ENCODE measurements at places on chromosomes 5 and 9.

GRCh38 chr5:10018201-10019069 is 231.3 kb downstream of the ATPSCKMT start:
- DNase-seq = no peak

- DNase-seq = no peak
These were observed 206.3 kb downstream of the EFNA5 start for GRCh38 chr5:107464416-107464815.

DNA sequence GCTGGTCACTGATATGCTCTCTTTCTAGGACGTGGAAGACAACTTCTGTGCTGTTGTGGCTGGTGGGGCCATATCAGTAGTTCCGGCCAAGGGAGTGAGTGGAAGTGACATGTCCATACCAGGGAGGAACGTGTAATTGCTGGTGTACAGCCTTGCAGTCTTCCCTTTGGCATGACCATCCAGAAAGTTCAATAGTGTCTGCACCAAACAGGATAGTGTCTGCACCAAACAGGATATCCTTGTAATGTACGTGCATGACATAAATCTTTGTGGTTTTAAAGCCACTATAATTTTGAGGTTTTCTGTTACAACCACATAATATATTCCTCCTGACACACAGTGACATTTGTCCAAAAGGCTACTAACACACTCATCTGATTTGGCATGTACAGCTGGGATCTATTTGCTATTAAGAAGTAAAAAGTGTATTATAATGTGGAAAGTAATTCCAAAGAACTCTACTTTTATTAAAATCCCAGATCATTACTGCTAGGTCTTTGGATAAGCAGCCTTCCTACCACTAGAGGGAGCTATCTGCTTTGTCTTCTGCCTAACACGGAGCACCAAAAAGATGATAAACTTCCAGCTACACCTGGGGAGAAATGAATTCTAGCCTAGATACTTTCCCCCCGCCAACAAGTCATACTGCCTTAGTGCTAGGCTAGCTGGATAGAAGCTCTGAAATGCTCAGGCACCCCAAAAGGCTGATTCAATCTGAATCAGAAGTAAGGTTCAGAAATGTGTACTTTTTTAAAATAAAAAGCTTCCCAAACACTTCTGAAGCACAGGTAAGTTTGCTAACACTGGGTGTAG is 52.7 kb downstream of the RNF145 start:
- DNase-seq = peak; percentile 66

GRCh38 chr5:169691471-169691870 is 54.4 kb downstream of the DOCK2 start:
- DNase-seq = no peak

DNA sequence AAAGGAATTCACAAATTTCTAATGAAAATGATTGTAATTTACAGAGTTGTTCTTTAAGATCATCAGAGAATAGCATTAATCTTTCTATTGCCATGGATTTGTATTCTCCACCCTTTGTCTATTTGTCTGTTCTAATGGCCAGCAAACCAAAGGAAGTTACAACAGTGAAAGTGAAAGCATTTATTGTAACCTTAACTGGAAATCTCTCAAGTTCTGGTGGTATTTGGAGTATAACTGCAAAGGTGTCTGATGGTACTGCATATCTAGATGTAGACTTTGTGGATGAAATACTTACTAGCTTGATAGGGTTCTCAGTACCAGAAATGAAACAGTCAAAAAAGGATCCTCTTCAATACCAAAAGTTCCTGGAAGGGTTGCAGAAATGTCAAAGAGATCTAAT is 21.7 kb downstream of the RMI1 start:
- DNase-seq = no peak

- no peak for DNase-seq
These were observed 282.9 kb upstream of the ATP10B start for GRCh38 chr5:161134956-161135355.

DNA sequence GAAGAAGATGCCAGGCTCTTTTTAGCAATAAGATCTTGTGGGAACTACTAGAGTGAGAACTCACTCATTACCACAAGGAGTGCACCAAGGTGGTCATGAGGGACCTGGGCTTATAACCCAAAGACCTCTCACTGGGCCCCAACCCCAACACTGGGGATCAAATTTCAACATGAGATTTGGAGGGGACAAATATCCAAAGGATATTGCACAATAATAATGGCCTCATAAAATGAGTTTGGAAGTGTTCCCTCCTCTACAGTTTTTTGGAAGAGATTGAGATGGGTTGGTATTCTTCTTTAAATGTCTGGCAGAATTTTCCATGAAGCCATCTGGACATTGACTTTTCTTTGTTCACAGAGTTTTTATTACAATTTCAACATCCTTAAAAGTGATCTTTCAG is 38.0 kb upstream of the FAM120A start:
- no peak for DNase-seq

DNA sequence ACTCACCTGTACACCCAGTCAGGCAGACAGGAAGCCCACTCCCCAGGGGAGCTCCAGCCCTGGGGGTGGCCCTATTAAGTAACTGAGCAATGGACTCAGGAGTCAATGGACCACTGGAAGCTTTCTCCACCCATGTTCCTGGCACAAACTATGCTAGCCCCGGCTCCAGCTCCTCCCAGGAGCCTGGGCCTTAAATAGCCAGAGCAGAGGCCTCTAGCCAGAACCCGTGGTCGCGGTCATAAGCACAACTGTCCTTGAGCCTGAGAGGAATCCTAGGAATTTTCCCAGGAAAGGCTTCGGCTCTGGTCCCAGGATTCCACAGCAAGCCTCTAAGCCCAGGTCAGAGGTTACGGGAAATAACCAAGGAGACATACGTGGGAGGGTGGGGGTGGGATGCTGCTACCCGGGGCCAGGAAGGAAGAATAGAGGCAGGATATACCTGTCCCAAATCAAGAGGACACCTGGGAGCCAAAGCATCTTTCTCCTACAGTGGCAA is 5.5 kb downstream of the SEPTIN8 start:
- no peak for DNase-seq

DNA sequence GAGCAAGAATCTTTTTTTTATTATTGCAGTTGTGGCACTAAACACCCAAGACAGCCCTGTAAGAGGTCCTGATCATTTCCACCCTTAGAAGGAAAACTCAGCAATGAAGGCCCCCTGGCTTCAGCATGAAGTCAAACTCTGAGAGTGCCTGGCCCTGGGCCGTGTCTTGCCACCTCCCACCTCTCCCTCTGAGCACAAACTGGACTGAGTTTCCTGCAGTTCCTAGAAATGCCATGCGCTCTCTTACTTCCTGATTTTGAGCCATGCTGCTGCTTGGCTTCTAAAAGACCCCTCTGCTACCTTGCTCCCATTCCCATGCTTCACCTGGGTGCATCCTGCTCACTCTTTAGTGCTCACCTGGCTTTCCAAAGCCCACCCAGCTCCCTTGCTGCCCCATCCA is 140.4 kb upstream of the KLF9 start:
- DNase-seq = no peak

DNA sequence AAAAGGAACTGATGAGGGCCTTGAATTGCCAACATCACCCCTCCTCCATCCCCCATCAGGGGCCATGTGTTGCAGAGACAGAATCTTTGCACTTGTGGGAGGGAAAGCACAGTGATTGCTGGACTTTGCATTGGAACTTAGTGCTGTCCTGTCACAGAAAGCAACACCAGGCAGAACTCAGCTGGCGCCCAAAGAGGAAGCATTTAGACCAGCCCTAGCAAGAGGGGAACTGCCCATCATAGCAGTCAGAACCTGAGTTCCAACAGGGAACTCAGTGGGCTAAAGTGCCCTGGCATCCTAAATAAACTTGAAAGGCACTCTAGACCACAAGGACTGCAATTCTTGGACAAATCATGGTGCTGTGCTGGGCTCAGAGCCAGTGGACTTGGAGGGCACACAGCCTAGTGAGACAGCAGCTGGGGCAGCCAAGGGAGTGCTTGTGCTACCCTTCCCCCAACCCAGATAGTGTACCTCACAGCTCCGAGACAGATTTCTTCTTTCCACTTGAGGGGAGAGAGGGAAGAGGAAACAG is 128.1 kb downstream of the ACTL7B start:
- no peak for DNase-seq

DNA sequence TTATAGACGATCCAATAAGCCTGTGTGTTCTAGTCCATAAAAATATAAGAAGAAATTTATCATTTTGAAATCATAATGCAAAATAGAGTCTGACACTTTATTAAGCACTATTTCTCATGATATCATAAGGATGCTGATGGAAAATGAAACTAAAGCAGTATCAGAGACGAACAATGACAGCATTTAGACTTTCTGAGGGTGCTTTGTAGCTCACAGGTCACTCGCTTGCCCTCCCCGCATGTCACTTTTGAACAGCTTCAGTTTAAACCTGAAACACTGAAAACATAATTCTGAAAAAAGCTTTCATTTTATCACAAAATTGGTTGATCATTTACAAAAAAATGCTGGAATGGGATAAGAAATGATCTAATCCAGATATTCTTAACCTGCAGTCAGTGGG is 247.1 kb downstream of the EBF1 start:
- no peak for DNase-seq

GRCh38 chr5:170606941-170607340 is 103.1 kb downstream of the KCNIP1 start:
- DNase-seq = no peak

DNA sequence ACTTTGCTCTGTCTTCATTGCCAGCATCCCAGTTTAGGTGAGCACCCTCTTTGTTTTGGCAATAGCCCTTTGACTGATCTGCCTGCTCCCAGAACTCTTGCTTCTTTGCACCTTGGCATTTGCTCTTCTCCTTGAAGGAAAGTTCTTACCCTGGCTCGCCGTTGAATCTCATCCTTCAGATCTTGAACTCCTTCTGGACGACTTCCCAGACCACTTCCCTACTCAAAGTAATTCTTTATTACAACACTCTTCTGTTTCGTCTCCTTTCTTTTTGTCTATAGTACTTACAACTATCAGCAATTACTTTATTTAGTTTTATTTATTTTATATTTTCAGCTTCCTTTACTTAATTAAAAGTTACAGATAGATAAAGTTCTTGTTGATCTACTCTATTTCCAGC is 1510.1 kb downstream of the MAT2B start:
- DNase-seq = no peak

DNA sequence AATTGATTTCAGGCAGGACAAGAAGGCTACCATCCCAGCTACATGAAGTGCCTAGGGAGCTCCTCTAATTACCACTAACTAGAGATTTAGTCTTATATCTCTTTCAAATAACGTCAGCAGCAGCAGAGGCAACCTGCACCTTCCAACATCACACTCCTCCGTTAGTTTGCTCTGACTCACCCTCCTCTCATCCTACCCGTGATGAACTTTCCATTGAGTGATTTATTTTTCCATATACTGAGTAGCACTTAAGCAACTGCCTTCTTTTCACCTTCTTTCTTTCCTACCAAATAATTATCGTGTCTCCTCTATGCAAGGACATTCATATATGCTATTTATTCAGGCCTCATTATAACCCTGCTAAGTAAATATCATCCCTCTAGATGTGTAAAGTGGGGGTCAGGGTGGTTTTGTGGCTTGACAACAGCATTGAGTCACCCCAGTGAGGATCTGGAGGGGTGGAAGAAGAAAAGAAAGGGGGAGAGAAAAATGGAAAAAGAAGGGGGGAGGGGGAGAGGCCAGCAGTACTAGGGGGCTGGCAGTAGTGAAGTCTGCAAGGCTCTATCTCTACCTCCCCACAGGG is 64.6 kb upstream of the CAST start:
- DNase-seq = peak; percentile 29

GRCh38 chr9:121527371-121527770 is 27.7 kb upstream of the GGTA1 start:
- no peak for DNase-seq
